ENCODE measurements at places on chromosomes 5 and 9.

- no peak for DNase-seq
These were observed 18.8 kb downstream of the ZNF510 start for GRCh38 chr9:96758845-96759673.

GRCh38 chr9:70259512-70259802 lies 679 bp downstream of the SMC5 start:
- DNase-seq: no peak

DNA sequence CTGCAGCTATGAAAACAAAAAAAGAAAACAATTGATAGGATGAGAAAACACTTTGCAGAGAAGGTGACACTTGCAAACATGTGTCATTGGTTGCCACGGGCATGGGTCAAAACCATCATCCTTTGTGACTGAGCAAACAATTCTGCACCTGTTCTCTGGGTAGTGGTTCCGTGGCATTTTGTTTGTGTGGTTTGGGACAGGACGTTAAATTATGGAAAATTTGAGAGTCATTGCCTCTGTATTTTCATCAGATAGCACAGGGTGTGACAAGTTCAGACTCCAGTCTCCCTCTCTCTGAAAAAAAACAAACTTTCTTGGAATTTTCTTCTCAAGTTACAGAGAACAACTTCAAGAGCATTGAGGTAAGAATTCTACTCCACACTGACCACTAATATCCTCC lies 113.4 kb upstream of the HMHB1 start:
- no peak for DNase-seq

GRCh38 chr5:134127988-134128647 lies 13.6 kb downstream of the TCF7 start:
- no peak for DNase-seq

- DNase-seq: no peak
These were observed 40.4 kb downstream of the SAR1B start for GRCh38 chr5:134592141-134592746.

DNA sequence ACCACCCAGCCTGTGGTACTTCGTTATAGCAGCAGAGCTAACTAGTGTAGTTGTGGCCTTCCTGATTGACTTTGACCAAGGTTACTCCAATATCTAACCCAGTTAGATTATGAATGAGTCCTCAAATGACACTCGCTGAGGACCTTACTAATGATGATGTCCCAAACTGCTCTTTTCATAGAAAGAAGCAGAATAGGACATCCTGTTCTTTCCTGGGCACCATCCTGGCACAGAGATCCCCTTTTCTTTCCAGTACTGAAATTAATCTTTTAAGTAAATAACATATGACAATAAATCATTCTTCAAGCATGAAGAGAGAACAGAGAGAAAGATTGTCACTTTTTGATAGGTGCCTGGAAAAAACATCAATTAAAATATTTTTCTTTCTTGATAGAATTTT lies 26.7 kb upstream of the SPINK14 start:
- no peak for DNase-seq

GRCh38 chr5:176371621-176372539 lies 6.6 kb downstream of the ARL10 start:
- DNase-seq: peak; percentile 46

DNA sequence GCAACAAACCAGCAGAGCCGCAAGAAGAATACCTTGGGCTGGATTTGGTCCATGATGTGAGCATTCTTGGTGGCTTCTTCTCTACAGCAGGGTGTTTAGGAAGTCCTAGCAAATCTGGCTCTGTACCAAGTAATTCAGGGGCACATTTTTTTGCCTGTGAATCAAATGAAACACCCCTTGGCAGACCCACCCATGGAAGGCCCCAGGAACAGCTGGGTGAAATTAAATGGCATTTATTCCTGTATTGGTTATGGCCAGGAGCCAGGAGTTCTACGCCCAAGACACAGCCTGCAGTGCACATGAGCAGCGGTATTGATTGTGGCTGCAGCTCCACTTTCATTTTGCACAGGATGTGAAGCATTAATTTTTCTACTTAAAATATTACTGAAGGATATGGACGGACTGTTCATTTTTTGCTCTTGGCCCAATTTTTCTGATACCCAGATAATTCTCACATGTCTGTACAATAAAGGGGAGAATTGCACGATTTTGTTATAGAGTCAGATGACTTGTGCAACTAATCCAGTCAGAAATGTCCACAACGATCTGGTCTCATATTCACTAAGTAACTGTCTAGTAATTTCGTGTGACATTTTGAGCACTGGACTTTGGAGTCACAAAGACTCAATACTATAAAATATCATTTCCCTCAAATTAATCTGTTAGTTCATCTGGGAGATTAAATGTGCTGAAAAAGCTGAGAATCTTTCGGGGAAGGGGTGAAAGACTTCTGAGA lies 120.7 kb upstream of the APC start:
- DNase-seq: no peak

- DNase-seq: no peak
These were observed 96.2 kb upstream of the GDNF start for GRCh38 chr5:37936091-37936490.

- DNase-seq: no peak
These were observed 146.2 kb upstream of the RASA1 start for GRCh38 chr5:87121304-87122150.

GRCh38 chr5:107155707-107156106 lies 515.0 kb downstream of the EFNA5 start:
- no peak for DNase-seq

GRCh38 chr9:97382099-97382718 lies 29.7 kb upstream of the TDRD7 start:
- DNase-seq: peak; percentile 50

- peak; percentile 16 for DNase-seq
These were observed 2.1 kb downstream of the RGS3 start for GRCh38 chr9:113465599-113466140.

DNA sequence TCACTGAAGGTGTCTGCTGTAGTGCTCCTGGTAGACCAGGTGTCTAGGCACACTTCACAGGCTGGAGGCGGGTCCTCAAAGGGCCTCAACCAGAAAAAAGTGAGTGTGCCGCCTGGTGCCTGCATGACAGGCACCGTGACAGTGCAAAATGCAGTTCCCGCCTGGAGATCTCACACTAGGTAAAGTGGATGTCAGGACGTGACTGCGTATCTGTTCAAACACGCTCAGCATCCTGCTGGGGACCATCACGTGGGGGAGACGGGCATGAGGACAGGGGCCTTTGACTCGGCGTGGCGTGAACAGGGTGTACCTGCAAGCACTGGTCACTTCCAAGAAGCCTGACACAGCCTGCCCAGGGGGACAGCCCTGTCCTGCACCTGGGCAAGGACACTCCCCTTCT lies 32.3 kb upstream of the NTNG2 start:
- no peak for DNase-seq

DNA sequence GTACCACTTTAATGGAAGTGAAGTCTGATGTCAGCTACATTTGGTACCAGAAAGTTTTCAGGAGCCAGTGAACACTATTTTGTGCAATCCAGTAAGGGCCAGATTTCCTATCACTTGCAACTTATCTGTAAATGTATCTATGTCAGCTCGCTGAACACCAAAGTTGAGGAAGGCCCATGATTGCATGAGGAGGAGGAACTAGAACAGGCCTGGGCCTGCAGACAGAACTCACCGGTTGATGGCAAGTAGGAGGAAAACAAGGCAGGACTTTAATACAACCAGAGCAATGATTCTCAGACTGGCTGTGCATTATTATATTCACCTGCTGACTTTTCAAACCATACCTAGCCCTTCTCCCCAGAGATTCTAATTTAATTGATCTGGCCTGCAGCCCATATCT lies 540.2 kb downstream of the CETN3 start:
- no peak for DNase-seq

GRCh38 chr5:59187857-59188256 lies 605.0 kb downstream of the RAB3C start:
- DNase-seq: no peak

DNA sequence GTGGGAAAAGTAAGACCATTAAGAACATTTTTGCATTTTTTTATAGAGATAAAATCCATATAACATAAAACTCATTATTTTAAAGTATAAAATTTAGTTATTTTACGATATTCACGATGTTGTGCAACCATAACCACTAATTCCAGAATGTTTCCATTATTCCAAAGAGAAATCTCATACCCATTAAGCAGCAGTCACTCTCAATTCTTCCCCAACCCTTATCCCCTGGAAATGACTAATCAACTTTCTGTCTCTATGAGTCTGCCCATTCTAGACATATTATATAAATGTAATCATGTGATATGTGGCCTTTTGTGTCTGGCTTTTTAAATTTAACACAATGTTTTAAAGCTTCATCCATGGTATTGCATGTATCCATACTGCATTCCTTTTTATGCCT lies 115.6 kb upstream of the ADAMTSL1 start:
- no peak for DNase-seq

- DNase-seq: no peak
These were observed 5.5 kb downstream of the SHC3 start for GRCh38 chr9:89173072-89173471.

DNA sequence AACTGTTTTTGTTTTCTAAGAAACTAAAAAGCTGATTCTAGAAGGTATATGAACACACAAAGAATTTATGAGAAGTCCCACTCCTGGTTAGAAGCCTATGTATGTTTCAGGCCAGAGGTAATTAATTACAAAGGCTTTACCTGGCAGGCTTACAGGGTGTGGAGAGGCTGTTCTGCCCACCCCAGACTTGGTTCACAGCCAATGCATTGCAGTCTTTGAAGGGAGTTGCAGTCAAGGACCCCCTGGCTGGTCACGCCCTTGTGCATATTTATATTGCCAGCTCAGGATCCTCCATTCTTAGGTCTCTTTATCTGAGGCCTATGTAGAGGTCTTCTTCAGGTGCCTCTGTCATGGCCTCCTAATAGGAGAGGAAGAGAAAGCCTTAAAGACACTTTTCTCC lies 13.6 kb upstream of the PRSS3 start:
- DNase-seq: no peak

- no peak for DNase-seq
These were observed 65.5 kb downstream of the EBF1 start for GRCh38 chr5:159034083-159034824.

DNA sequence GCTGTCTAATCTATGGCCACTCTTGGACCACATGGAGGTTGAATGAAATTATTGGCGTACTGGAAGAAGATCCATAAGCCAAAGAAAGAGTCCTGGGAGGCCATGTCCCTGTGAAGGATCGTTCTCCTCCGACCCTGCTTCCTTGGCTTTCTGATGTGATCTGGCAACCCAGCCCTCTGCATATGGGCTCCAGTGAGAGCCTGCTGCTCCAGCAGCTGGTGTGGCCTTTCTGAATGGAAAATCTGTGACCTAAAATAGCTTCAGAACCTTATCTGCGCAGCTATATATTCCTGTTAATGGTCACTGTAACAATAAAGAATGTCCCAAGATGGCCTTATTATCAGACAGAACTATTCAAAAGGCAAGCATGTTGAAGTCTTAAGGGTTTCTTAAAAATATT lies 40.2 kb upstream of the PHF2 start:
- DNase-seq: no peak

DNA sequence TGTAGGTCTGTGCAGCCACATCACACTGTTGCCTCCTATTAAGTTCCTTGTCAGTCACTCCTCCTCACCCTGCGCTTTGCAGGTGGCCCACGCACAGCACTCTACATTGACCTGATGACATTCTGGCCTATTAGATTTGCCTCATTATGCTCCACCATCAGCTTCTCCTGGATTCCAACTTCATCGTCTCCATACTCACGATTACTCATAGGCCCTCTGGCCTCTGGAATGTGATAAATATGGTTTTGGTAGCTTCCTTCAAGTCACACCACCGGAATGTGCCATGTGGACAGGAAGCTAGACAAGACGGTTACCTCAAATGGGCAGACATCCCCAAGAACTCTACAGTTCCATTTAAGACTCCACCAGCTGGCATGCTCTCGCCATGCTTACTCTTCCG lies 158.0 kb upstream of the LHFPL2 start:
- no peak for DNase-seq

- no peak for DNase-seq
These were observed 26.3 kb upstream of the PTGER4 start for GRCh38 chr5:40653221-40654022.

GRCh38 chr9:78788101-78788500 lies 491.2 kb downstream of the PSAT1 start:
- no peak for DNase-seq

DNA sequence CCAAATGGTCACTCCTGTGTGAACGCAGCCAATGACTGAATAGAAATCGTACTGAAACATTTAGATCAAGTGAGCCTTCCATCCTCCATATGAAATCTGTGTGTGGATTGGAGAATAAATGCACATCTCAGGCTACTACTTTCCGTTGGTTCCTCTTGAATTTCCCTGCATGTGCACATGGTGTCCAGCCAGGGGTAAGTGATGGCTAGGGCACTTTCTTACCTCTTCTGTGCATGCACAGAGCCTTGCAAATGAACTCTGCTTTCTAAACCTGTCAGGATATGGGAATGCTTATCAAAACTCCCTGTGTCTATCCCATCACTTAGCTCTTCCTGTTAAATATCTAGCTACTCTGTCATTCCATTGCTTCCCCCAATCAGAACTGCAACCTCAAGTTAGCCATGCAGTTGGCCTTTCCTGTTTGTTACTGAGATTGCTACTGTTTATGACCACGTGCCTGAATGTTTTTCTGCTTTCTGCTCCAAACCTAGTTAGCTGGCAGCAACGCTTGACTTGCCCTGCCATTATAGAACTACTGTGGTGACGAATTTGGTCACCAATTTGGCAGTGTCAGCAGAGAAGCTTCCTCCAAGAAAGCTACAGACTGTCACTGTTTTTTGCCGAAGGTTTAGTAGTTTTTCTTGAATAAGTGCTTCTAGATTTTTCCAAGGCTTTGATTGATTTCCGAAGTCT lies 661.6 kb downstream of the LRRC70 start:
- no peak for DNase-seq

- DNase-seq: no peak
These were observed 23.9 kb upstream of the CTSL start for GRCh38 chr9:87701931-87702421.

DNA sequence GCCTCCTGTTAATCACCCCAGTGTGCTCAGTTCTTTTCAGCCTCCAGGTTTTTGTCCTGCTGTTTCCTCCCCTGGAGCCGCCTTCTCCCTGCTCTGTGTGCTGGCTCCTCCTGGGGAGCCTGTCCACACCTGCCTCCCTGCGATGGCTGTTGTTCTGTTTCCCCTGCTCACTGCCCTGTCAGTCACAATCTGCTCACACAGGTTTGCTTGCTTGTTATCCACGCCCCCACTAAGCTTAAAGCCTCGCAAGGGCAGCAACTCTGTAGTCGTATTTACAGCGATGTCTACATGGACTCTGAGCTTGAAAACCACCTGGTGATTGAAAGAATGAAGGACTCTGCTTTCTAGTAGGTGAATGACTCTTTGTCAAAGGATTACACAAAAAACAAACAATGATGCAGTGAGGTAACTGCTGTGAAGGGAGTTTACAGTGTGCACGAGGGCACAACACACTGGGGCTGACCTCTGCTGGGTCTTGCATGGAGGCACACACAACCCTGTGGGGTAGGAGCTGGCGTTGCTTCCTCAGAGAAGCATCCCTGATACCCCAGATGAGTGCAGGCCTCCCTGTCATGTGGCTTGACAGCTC lies 39.6 kb upstream of the TEX48 start:
- DNase-seq: peak; percentile 70

- DNase-seq: no peak
These were observed 73.0 kb downstream of the OSTF1 start for GRCh38 chr9:75161116-75161857.

All from HuH-7.5 (cell line).